ENCODE measurements at places on chromosomes 11 and 22.

DNA sequence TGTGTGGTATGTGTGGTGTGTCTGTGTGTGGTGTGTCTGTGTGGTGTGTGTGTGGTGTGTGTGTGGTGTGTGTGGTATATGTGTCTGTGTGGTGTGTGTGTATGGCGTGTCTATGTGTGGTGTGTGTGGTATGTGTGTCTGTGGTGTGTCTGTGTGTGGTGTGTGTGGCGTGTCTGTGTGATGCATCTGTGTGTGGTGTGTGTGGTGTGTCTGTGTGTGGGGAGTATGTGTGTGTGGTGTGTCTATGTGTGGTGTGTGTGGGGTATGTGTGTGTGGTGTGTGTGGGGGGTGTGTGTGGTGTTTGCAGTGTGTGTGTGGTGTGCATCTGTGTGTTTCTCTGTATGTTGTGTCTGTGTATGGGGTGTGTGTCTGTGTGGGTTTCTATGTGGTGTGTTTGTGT lies 7.8 kb upstream of the PVALB start:
- no peak for DNase-seq

DNA sequence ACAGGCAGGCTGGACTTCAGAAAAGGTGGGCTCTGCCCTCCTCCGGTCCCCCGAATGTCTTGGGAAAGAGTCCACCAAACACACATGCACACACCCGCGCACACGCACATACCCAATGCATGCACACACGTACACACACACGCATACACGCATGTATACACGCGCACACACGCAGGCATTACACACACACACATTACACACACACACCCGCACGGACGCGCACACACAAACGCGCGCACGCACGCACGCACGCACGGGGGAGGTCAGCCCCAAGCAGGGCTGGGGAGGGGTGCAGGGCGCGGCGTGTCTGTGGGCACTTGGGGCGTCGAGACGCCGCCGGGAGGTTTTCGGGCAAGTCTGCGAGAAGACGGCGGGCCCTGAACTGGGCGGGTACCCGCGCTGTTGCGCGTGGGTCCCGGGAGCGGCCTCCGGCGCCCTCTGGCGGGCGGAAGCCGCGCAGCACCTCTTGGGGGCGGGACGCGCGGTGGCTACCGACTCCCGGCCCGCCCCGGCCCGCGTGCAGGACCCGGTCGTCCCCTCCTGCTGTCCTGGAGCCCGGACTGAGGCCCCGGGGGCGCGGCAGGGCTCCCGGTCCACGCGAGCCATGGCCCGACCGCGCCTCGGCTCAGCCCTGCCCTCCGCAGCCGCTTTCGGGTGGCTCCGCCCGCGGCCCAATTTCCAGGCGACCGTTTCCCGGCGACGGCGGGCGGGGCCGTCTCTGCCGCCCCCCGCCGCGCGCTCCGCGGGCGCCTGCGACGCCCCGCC lies 3.6 kb downstream of the SEPTIN5 start:
- DNase-seq = no peak

DNA sequence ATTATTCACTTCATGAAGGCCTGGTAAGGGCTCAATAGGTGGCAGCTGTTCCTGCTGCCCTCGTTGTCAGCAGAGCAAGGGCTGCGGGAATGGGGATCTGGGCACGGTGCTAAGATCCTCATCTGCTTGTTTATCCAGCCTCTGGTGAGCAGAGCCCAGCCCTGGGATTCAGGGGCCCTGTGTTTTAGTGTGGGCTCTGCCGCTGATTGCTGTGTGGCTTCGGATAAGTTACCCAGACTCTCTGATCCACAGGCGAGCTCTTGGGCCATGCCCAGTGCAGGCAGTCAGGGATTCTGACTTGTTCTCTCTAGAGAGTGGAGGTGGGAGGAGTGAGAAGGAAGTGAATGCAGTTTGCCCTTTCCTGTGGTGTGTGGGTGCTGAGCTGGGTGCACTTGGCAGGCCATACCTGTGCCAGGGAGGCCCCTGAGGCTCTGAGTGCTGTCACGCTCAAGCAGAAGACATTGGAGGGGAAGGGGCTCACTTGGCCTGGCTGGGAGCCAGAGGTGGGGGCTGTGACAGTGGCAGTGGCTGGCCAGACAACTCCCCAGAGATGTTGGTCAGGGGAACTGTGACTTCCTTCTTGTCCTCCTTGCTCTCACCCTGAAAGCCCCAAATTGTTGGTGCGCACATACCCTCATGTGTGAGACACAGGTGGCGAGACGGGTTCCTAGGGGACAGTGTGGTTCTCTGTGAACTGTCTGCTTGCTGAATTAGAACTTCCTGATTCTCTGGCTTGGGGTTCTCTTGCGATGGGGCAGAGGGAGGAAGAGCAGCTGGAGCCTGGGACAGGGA lies 43.7 kb downstream of the CD82 start:
- no peak for DNase-seq

DNA sequence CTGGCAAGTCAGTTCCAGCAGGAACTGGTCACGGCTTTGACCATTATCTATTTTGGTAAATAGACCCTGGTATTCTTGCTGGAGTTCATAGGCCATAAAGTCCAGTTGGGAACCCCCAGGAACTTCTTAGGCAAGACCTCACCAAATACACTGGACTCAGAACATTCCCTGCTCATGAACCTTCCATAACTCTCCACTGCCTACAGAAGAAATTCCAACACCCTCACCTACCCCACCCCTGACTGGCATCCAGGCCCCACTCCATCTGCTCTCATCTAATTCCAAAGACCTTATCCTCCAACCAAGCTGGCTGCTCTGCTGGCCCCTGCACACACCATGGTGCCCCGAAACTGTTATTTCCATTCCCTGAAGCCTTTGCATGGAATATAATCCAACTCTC lies 2.5 kb downstream of the CLPB start:
- no peak for DNase-seq

- no peak for DNase-seq
These were observed 67.6 kb downstream of the KIF18A start for GRCh38 chr11:28040384-28040783.

DNA sequence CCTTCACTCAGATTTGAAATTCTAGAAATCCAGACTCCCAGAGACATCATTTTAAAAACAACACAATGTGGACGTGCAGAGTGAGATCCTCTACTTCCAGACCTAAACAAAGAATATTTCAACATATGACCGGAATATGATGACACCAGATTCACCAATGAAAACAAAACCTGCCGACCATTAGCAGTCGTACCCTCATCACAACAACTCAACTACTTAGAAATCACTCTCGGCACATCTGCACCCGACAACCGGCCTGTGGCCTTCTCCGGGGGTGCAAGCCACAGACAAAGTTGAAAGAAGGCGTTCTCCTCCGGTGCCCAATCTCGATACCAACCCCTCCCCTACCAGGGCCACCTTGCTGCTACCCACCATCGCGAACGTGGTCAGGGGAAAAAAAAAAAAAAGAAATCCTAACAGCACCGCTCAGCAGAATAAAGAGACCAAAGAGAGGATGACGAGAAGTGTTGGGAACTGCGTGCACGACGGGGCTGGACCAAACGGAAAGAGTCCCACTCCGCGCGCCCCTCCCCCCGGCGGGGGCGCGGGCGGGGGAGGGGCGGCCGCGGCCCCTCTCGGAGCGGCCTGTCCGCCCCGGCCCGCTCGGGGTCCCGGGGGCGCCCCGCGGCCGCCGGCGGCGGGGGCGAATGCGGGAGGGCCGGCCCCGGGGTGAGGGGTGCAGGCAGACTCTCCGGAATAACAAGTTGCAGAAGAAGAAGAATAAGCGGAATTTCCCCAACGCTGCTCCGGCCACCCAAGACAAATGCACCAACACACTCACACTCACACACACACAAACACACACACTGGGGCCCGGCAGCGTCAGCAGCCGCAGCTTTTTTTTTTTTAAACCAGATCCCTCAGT lies 1.7 kb downstream of the PHF21A start:
- DNase-seq = no peak
